Progenitor cell of endocrine pancreas (in vitro differentiated cells): ENCODE measurements at places on chromosomes 7 and 10. TPM values are rescaled to one million over a fixed set of nuclear protein-coding genes. Genes with fewer than 3 reads are reported as not detected.
A peak's percentile ranks its signal among the peaks of the same experiment; 100 is the strongest.

DNA sequence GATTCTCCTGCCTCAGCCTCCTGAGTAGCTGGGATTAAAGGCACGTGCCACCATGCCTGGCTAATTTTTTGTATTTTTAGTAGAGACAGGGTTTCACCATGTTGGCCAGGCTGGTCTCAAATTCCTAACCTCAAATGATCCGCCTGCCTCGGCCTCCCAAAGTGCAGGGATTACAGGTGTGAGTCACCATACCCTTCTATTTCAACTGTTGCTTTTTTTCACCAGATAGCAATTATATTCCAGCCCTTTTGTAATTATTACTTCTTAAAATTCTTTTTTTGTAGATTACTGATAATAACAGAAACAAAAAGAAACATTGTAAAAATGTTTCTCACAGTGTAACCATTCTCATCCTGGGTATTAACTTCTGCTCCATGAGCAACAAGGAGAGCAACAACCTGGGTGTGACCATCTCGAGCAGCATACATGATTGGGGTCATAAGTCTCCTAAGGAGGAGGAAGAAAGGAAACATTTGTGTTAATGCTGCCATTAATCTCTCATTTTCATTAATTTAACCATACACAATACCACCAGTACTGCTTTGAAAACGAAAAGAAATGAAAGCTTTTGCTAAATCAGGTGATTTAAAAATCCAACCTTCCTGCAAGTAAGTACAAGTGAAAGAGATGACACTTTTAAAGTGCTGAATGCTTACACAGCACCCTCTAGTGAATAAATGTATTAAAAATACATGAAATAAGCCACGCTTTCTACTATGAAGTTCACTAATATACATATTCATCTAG lies 41.8 kb downstream of the ASZ1 start:
- no peak for DNase-seq

DNA sequence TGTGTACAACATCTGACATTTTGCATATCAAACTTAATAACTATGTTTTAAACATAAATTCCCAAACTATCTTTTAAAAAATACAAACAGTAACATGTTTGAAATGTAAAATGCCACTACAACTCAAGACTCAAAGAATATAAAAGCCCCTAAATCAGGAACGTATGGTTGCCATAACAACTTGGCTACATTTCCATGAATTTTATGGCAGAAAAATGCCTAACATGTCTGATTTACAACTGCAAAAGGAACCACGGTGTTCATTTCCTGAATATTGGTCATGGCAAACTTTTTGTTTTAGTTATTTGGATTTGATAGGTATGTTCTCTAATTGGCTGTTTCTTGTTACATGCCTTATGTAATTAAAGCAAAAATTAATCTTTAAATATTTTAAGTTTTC lies 2.0 kb downstream of the SOSTDC1 start:
- DNase-seq, result no peak

GRCh38 chr7:574661-575395 lies 55.2 kb upstream of the PDGFA start:
- no peak for DNase-seq

DNA sequence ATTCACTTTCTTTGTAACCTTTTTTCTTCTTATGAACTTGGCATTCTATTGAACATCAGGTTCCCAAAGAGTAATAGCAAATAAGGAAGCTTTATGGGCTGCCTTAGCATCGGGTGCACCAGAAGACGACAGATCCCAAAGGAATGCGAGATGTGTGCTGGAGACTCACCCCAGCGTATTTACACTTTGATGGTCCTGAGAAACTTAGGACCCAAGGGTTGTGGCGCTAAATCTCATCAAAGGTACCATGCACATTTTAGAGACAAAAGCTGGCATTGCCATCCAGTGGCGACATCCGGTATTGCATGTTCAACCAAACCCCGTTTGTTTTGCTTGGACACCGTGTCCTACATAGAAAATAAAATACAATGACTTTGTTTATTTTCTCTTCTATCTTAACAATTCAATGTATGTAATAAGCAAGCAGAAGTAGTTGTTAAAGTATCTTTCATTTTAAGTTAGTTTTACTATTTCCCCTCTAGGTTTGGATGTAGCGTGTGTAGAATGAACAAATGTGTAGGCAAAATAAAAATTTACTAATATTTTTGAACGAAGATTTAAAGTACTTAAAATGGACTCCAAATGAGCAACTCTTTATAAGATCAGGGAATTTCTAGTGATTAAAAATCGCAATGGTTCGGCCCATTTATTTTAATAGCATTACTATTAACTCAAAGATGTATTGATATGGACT lies 1154.8 kb downstream of the GATA3 start:
- peak; percentile 63 for DNase-seq

- DNase-seq, result peak; percentile 62
Observed at GRCh38 chr10:47024399-47025252, 113.4 kb downstream of the PTPN20 start.

- DNase-seq, result peak; percentile 28
Observed at GRCh38 chr7:31051598-31052486, at the start of gene ADCYAP1R1. Gene ADCYAP1R1, plus strand, starts transcription at chr7:31052308. Its CDS starts 10,957 bp downstream, at chr7:31063265.

GRCh38 chr7:151038951-151039849 lies 9.1 kb upstream of the ASIC3 start:
- DNase-seq, result no peak

GRCh38 chr10:45379891-45380540 lies 6.0 kb downstream of the ALOX5 start:
- no peak for DNase-seq

DNA sequence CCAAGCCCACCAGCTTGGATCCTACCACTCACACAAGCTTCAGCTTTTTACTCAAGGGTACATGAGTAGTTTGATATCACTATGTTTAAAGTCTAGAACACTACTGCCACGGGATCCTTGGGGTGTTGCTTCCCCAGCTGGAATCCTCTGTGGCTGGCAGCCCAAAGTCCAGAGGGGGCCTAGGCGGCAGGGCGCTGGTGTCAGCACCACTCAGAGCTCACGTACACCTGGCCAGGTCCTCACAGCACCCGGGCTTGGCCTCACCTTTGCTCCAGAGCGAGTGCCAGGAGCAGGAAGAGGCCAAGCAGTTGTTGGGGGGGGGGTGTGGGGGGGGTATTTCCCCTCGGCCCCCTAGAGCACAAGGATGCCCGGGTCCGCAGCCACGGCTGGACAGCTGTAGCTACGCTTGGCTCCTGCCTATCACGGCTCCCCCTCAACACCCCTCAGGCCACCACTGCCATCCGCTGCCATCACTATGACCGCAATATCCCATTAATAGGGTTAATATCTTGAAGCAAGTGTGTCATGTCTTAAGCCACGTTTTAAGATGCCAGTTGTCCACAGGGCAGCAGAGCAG lies 17.0 kb downstream of the ZDHHC6 start:
- DNase-seq, result no peak

DNA sequence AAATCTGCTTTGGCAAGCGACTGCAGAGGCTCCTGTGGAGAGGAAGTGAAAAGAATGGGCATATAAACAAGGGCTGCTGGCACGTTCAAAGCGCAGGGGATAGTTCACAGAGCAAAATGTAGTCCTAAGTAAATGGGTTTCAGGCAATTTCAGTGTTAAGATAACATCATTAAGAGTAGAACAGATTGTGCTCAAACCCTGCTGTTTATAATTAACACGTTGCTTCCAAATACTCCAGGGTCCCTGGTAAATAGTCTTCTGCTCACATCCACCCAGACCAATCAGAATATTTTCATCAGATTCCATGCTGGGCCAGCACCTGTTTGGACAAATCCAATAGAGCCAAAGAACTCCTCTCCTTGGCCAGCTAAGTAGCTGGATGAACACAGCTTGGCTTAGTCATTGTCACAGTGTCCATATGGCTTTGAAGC lies 81.4 kb downstream of the ORC5 start:
- no peak for DNase-seq

DNA sequence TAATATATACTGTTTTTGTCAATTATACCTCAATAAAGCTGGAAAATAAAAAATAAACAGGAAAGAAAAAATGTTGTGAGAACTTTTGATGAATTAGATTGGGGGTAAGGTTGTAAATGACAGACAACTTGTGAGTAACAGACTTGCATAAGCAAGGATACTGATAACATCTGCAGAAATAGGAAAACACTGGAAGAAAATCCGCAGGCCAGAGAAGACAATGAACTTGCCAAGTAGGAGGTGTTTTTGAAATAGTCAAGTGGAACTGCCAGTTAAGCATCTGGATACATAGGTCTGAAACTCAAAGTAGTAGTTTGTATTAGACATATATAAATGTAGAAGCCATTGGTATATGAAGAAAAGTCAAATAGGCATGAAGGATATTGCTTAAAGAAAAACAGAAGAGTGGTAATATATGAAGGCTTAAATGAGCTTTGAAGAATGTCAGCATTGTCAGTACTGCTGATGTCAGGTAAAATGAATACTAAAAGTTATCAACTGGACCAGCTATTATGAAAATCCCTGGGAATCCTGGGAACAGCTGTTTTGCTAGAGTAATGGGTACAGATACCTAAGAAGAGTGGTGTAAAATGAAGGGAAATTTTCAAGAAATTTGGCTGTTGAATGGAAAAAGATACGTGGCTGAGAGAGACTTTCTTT lies 58.7 kb downstream of the DNAJC1 start:
- no peak for DNase-seq

DNA sequence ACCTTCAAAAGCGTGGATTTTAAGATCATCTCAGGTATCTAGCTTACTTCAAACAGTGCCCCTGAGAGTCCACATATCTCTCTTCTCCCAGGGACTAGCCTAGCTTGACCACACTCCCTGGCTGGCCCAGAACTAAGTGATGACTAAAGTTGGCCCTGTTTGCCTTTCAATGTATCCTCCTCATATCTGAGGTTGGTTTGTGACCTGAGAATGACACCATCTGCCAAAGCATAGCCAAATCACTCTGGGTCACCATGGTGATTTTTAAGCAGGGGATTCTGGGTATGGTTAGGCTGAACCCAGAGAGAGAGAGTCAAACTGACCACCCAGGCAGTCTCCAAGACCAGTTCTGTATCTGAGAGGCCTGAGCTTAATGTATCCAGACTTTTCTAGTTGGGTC lies 16.2 kb downstream of the CNNM1 start:
- no peak for DNase-seq

The ARHGAP19 gene
- total RNA-seq, result 20.4 and 21.1 TPM in 2 replicates

The HOXA1 gene
- 27.4 and 31.2 TPM in 2 replicates for total RNA-seq

The EFCAB10 gene
- total RNA-seq, result 0.53 and 0.73 TPM in 2 replicates

The OPN4 gene
- total RNA-seq, result not detected in 2 replicates

The GPAM gene
- total RNA-seq, result 19.7 and 20.1 TPM in 2 replicates

The HDAC9 gene
- total RNA-seq, result 3.6 and 5.9 TPM in 2 replicates

The INSYN2A gene
- total RNA-seq, result not detected in 2 replicates

The SYCE1 gene
- total RNA-seq, result not detected in 2 replicates
